ENCODE measurements at places on chromosomes 7 and 10.

- DNase-seq = no peak
Measured at GRCh38 chr7:96273716-96274115, 48.2 kb downstream of the SLC25A13 start.

DNA sequence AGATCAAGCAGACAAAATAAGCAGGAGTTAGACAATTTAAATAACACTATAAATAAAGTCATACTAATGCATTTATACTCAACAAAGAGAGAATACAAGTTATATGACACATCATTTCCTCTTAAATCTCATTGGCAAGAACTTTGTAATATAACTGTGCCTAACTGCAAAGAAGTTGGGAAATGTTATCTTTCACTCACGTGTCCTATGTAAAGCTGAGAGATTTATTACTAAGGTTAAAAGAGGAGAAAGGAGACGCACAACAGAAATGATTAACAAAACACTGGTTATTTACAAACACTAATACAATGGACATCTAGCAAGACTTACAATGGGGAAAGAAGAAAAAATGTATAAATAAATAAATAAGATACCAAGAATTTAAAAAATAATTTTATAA is 12.7 kb upstream of the TMEM273 start:
- no peak for DNase-seq

GRCh38 chr7:1846331-1847065 is 176.4 kb downstream of the ELFN1 start:
- DNase-seq = no peak

- no peak for DNase-seq
Measured at GRCh38 chr10:103808780-103809179, 46.6 kb downstream of the SH3PXD2A start.

Measured in NCI-H1105 (cell line).